ENCODE measurements at places on chromosomes 1 and 21.

DNA sequence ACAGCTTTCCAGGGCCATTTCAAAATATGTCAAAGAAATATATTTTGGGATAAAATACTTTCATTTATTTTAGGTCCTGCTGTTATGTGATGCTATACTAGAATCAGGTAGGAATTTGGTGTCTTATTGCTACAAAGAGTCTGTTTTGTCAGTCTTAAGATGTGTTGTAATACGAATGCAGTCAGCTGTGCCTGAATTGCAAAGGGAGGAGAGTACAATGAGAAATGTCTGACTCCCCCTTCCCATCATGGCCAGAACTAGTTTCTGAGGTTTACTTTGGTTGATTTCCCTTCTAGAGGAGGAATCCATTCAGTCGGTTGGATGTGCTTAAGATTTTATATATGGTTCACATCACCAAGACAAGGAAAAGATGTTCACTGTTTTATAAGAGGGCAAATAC lies 75.7 kb upstream of the TNFSF18 start:
- DNase-seq = no peak

DNA sequence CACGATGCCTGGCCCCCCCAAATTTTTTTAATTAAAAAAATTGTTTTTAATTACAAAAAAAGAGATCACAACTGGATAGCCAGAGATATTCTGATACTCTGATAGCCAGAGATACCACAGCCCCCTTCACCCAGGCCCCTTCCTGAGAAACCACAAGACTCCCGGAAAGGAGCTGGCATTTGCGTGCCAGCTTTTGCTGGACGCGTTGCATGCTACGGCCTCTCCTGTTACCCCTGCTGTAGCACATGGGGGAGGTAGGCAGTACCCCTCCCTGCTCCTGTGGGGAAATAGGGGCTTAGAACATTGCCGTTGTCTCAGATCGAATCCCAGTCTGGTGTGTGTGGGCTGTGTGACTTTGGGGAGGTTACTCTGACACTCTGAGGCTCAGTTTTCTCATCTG lies 22.7 kb downstream of the MFAP2 start:
- DNase-seq = no peak

GRCh38 chr21:27725916-27726315 lies 759.0 kb upstream of the ADAMTS5 start:
- no peak for DNase-seq

- DNase-seq = no peak
These were observed 2.4 kb downstream of the TMPRSS3 start for GRCh38 chr21:42393443-42393950.

DNA sequence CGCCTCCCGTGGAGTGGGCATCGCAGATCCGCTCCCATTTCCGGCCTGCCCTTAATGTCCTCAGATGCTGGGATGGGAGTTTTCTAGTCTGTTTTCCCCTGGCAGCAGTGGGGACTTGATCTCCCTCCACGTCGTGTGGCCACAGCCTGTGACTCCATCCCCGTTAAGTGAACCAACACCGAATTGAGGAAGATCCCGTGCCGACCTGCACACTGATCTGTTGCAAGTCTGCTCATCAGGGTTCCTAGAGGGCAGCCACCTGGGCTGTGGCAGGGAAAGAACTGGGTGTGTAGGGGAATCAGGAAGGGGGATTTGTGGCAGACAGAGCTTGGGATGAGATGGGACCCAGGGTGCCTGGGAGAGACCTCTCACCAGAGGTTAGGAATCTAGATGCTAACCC lies 23.3 kb upstream of the CDK18 start:
- no peak for DNase-seq

DNA sequence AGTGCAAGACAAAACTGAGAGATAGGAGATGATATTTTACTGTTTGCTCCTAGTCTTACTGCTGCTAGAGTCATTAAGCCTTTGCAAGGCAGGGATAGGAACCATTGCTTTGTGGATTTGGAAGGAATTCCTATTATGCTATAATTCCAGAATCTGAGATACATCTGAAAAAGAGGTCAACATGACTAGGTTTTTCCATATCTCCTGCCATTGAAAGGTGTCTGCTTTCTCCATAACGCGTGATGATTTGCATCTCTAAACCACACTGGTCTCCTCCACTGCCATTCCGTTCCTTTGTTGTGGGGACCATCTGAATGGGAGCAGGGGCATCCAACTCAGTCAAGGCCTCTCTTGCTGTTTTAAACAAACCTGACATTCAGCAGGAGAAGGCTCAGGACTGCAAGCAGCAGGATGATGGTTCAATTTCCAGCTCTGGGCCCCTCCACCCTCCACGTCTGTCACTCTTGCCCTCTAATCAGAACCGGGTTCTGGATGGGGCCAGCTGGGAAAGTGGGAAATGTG lies 45.2 kb downstream of the PLPP3 start:
- no peak for DNase-seq

GRCh38 chr1:112557385-112557784 lies 48.6 kb downstream of the WNT2B start:
- no peak for DNase-seq

- peak; percentile 84 for DNase-seq
These were observed 12.6 kb downstream of the ZC3H12A start for GRCh38 chr1:37486680-37487618.

GRCh38 chr1:94602802-94603625 lies 61.5 kb upstream of the F3 start:
- DNase-seq = no peak

- DNase-seq = no peak
These were observed 41.3 kb upstream of the PTGFRN start for GRCh38 chr1:116868385-116868784.

Data from T-helper 9 cell (primary cell).